Mesenchymal stem cell (in vitro differentiated cells and primary cell): ENCODE measurements at places on chromosomes 5 and 9.

GRCh38 chr5:168877132-168877892 is 298.1 kb upstream of the PANK3 start:
- peaks cover 5% of the 10 kb centered on the region for H3K27me3 ChIP-seq
- DNase-seq, result no peak
- H3K4me3 ChIP-seq, result no peak overlapping the region
- no peaks in the 10 kb centered on the region for H3K36me3 ChIP-seq
- H3K27ac ChIP-seq, result no peak overlapping the region
- H3K4me1 ChIP-seq, result peaks cover 2% of the 10 kb centered on the region

GRCh38 chr9:4062966-4063365 is 236.9 kb downstream of the GLIS3 start:
- H3K4me3 ChIP-seq, result no peak overlapping the region
- H3K36me3 ChIP-seq, result peaks cover 2% of the 10 kb centered on the region
- H3K27me3 ChIP-seq, result no peaks in the 10 kb centered on the region

DNA sequence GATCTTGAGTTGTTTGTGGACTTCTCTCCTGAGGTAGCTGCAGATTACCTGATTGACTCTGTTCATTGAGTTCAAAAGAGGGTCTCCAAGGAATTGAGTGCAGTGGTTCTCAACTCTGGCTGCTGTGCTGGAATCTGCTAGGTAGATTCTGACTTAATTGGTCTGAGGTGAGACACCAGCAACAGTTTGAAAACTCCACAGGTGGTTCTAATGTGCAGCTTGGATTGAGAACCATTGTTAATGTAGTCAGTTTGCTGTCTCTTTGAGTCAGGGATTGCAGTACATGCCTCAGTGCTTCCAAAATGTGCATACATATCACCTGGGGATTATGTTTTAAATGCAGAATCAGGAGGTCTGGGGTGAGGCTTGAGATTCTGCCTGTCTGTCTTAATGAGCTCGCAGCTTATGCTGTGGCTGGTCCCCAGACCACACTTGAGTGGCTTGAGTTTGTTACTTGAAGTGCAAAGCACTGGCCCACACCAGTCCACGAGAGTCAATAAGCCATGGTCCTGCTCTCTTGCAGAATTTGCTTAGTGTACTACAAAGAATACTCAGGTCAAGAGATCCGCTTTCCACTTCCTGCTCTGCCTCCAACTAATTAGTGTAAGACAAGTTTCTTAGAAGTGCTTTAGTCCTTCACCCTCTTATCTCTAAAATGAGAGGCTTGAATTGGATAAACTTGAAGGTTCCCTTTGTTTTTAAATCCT is 82.3 kb downstream of the ATG10 start:
- no peak overlapping the region for H3K27ac ChIP-seq
- H3K27me3 ChIP-seq, result no peaks in the 10 kb centered on the region
- H3K4me1 ChIP-seq, result peaks cover 1% of the 10 kb centered on the region
- no peak overlapping the region for H3K4me3 ChIP-seq

GRCh38 chr5:92945605-92946097 is 635.4 kb downstream of the NR2F1-AS1 start:
- peaks cover 3% of the 10 kb centered on the region for H3K4me1 ChIP-seq
- DNase-seq, result no peak
- H3K27ac ChIP-seq, result peak overlapping the region; percentile 81
- H3K4me3 ChIP-seq, result no peak overlapping the region

DNA sequence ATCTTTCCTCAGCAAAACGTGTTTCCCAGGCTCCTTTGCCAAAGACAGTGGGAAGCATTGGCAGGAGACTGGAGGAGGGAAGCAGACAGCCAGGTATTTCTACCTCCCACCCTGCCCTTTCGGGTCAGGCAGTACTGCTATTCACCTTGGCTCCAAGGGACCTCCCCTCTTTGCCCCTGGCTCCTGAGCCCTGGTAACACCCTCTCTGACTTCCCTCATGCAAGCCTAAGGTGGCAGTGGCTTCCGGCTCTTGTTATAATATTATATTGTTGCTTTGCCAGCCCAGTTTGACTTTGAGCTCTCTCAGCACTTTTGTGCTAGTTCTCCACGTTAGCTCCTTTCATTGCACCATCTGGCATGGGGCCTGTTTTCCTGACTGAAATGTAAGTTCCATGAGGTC is 81.6 kb upstream of the IFNK start:
- H3K27me3 ChIP-seq, result peaks cover 6% of the 10 kb centered on the region
- no peaks in the 10 kb centered on the region for H3K36me3 ChIP-seq
- peaks cover 2% of the 10 kb centered on the region for H3K4me1 ChIP-seq
- no peak for DNase-seq

DNA sequence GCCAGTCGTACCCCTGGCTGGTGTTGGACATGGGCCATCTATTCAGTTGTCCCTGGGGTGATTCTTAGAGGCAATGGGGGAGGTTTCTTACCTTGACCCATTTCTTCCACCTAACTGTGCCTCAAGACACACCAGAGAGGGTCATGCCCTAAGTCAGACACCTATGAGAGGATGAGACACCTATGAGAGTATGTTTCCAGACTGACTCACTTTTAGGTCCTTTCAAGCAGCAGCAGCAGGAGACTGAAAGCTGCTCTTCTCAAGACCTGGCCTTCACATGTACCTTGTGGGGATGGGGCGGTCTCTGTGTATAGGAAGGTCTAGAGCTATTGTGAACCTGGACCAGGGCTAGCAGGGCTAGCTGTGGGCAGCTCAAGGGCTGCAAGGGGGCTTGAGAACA is 130.1 kb downstream of the TENT4A start:
- H3K4me1 ChIP-seq, result no peaks in the 10 kb centered on the region
- no peak for DNase-seq
- H3K4me3 ChIP-seq, result no peak overlapping the region
- no peaks in the 10 kb centered on the region for H3K36me3 ChIP-seq
- H3K27me3 ChIP-seq, result peaks cover 3% of the 10 kb centered on the region

- H3K4me3 ChIP-seq, result no peak overlapping the region
- H3K27ac ChIP-seq, result no peak overlapping the region
- DNase-seq, result no peak
- no peaks in the 10 kb centered on the region for H3K36me3 ChIP-seq
Observed at GRCh38 chr5:133149345-133149744, 97.5 kb downstream of the HSPA4 start.

DNA sequence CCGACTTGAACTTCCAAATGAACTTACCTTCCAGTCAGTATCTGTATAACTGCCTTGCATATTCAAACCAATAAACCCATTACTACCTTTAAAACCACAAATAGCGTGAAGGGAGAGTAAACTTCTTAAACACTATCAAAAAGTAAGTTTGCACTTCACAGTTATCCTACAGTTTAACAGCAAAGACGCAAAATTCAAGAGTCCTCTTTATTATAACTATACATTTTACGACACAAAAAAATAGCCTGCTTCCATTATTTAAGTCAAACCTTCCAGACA is 1.8 kb downstream of the PTBP3 start:
- H3K36me3 ChIP-seq, result no peaks in the 10 kb centered on the region
- no peak overlapping the region for H3K4me3 ChIP-seq
- H3K4me1 ChIP-seq, result peaks cover 5% of the 10 kb centered on the region
- no peaks in the 10 kb centered on the region for H3K27me3 ChIP-seq

DNA sequence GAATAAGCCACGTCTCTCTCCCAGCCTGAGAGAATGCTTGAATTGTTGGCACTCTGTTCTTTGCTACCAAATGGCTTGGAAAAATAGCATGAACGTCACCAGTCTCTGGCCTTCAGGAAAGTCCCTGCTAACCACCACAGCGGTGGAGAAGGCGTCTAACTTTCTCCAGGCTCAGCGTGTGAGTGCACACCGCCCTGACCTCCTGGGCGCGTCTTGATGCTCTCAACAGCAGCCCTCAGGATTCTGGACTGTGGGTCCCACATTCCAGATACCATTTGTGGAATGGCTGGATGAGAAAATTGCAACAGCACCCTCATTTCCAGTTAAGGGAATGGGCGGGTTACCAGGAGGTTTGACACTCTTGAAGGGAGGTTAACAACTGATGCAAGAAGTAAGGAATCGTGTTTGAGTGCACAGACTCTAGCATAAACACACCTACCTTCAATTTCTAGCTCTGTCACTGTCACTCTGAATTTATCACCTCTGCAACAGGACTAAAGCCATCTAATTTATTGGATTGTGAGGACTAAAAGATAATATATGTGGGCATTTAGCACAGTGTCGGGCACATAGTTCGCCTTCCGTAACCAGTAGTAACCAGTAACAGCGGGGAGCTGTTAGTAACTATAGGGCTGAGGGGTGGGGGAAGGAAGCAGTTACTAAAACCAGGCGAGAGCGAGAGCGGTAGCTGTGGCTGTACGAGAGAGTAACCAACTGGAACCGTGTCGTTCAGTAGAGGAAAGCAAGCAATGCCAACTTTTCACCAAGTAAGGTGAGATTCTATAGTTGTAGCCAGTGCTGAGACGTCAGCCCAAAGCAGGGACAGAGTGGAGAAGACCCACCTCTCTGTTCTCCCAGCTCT is 807 bp upstream of the PLGRKT start:
- H3K4me1 ChIP-seq, result peaks cover 2% of the 10 kb centered on the region
- peak; percentile 66 for DNase-seq
- H3K27ac ChIP-seq, result peak overlapping the region; percentile 8
- H3K27me3 ChIP-seq, result no peaks in the 10 kb centered on the region

- DNase-seq, result peak; percentile 33
- H3K36me3 ChIP-seq, result no peaks in the 10 kb centered on the region
- H3K4me3 ChIP-seq, result no peak overlapping the region
- H3K4me1 ChIP-seq, result peaks cover 28% of the 10 kb centered on the region
Observed at GRCh38 chr9:92187989-92188714, 72.9 kb upstream of the SPTLC1 start.

DNA sequence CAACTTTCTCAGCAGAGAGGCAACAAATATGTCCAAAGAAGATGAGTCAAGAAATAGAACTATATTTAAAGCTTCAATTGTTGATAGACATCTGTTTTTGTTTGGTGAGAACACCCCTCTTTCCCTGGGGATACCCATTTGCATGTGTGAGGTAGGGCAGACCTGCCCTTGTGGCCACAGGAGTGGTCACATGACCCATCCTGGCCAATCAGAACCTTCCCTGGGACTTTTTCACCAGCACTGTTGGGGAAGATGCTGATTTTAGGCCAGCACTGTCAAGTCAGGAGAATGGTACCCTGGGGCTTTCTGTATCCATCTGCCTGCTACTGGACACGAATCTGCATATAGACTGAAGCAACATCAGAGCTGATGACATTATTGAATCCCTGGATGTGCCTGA is 211.2 kb downstream of the CDK5RAP2 start:
- peaks cover 7% of the 10 kb centered on the region for H3K4me1 ChIP-seq
- peaks cover 8% of the 10 kb centered on the region for H3K27me3 ChIP-seq
- no peak overlapping the region for H3K4me3 ChIP-seq
- H3K27ac ChIP-seq, result no peak overlapping the region

GRCh38 chr5:56840597-56840996 is 25.2 kb downstream of the MAP3K1 start:
- no peak for DNase-seq
- H3K4me3 ChIP-seq, result no peak overlapping the region
- no peaks in the 10 kb centered on the region for H3K27me3 ChIP-seq
- peaks cover 5% of the 10 kb centered on the region for H3K4me1 ChIP-seq
- H3K36me3 ChIP-seq, result no peaks in the 10 kb centered on the region

DNA sequence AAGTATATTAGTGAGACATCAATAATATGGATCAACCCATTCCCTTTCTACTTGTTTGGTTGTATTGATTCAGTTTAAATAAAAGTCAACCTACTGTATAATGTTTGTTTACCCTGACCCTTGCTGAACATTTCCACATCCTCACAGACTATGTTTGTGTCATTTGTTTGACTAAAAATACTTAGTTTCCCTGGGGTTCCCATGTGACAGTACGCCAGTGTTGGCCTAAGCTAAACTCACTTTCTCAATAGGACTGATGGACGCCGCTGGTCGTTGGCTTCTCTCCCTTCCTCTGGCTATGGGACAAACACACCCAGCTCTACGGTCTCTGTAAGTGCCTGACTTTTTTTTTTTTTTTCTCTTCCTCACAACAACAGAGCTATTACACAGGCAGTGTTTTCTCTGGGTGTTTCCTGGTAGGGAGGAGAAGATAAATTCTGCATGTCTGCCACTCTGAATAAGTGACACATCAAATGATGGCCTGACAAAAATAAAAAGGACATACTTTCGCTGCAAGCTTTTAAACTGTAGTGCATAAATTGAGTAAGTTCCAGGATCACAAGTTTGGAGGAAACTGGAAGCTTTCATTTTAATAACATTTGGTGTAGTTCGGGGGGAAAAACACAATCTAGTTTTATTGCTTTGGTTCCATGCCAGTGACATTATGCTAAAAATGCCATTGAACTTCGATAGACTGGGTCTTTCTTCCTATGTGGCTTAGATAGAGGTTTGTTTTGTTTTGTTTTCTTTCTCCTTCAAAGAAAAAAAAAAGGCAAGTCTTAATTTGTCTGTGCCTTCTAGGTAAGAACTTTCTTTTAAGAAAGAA is 101.0 kb downstream of the CD180 start:
- H3K27me3 ChIP-seq, result no peaks in the 10 kb centered on the region
- peaks cover 2% of the 10 kb centered on the region for H3K4me1 ChIP-seq
- H3K27ac ChIP-seq, result peak overlapping the region; percentile 95
- peaks cover 3% of the 10 kb centered on the region for H3K36me3 ChIP-seq
- peak; percentile 88 for DNase-seq

GRCh38 chr5:68592351-68592750 is 376.8 kb downstream of the PIK3R1 start:
- no peak overlapping the region for H3K27ac ChIP-seq
- H3K27me3 ChIP-seq, result peaks cover 4% of the 10 kb centered on the region
- H3K36me3 ChIP-seq, result no peaks in the 10 kb centered on the region
- no peak overlapping the region for H3K4me3 ChIP-seq
- no peak for DNase-seq
- no peaks in the 10 kb centered on the region for H3K4me1 ChIP-seq

- H3K4me3 ChIP-seq, result no peak overlapping the region
- H3K36me3 ChIP-seq, result peaks cover 61% of the 10 kb centered on the region
Observed at GRCh38 chr9:127555840-127556820, 55.9 kb upstream of the STXBP1 start.

DNA sequence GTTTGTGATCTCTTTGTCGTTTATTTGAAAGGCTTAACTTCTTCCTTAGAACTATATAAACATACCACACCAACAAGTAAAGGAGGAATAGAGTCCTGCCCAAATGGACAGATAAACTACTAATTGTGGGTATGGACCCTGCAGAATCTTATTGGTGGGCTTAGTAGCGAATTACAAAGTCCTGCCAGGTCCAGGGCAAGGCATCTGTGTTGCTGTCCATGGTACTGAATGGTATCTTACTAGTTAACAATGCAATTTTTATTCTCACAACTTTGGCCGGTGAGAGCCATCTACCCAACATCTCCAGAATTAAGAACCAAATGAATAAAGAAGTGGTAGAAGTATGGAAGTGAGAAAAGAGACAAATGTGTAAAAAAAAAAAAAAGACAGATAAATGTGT is 1782.4 kb upstream of the WWC1 start:
- H3K27me3 ChIP-seq, result no peaks in the 10 kb centered on the region
- no peak overlapping the region for H3K27ac ChIP-seq
- no peaks in the 10 kb centered on the region for H3K36me3 ChIP-seq
- H3K4me3 ChIP-seq, result no peak overlapping the region
- peak; percentile 50 for DNase-seq

- no peak overlapping the region for H3K4me3 ChIP-seq
- DNase-seq, result no peak
- H3K27ac ChIP-seq, result no peak overlapping the region
- H3K4me1 ChIP-seq, result no peaks in the 10 kb centered on the region
- H3K27me3 ChIP-seq, result no peaks in the 10 kb centered on the region
- peaks cover 96% of the 10 kb centered on the region for H3K36me3 ChIP-seq
Observed at GRCh38 chr5:176350416-176350815, 11.1 kb downstream of the KIAA1191 start.
